Midbrain (tissue), 1 donor: ENCODE measurements at places on chromosomes 6 and 20.

DNA sequence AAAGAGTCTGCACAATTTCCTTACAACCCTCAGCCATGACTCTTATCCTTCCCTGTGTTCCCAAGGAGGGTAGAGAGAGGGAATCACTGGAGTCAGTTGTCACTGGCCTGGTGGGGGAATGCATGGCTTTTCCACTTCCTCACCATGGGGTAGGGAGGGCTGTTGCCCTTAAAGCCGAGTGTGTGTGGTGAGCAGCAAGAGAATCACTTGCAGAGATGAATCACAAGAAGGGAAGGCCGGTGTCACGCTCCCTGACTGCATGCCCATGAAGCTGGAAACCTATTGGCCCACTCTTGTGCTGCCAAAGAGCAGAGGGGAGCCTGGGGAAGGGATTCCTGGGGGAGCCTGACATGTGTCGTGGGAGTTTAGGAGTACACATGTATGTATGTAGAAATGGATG, 18.1 kb upstream of the BMP6 start:
- DNase-seq = no peak

GRCh38 chr6:33417128-33417902, 592 bp downstream of the CUTA start:
- DNase-seq = no peak

GRCh38 chr20:20585146-20585545, 127.3 kb downstream of the RALGAPA2 start:
- DNase-seq = no peak

DNA sequence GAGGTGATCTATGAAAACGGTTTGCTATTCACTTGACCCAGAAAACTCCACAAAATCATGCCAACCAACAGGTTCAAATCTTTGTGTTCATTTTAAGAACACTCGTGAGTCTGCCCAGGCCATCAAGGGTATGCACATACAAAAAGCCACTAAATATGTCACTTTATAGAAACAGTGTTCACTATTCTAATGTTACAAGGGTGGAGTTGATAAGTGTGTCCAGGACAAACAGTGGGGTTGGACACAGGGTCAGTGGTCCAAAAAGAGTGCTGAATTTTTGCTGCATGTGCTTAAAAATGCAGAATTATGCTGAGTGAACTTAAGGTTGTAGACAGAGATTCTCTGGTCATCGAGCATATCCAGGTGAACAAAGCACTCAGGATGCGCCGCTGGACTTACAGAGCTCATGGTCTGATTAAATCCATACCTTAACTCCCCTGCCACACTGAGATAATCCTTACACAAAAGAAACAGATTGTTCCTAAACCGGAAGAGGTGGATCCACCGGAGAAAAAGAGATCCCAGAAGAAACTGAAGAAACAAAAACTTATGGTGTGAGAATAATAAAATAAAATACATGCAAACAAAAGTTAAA, 23.5 kb downstream of the KIAA0408 start:
- no peak for DNase-seq

- DNase-seq = no peak
Measured at GRCh38 chr20:32278199-32278643, 770 bp downstream of the KIF3B start.

GRCh38 chr6:97717086-97717485, 434.1 kb upstream of the MMS22L start:
- no peak for DNase-seq

DNA sequence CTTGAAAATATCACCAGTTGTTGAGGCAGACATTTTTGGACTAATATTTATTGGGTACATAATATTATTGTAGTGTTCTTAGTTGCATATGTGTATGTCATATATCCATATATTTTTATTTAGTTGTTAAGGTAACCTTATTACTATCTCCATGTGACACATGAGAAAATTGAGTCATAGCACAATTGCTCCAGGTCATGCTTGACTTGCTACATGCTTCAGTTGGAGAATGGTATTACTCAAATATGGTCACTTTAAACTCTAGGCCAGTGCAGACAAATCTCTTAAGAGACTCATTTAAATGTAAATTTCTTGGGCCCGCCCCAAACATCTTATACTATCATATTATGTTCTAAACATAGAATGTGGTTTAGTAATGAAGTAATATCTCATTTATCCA, 246.1 kb downstream of the RIMS1 start:
- no peak for DNase-seq

DNA sequence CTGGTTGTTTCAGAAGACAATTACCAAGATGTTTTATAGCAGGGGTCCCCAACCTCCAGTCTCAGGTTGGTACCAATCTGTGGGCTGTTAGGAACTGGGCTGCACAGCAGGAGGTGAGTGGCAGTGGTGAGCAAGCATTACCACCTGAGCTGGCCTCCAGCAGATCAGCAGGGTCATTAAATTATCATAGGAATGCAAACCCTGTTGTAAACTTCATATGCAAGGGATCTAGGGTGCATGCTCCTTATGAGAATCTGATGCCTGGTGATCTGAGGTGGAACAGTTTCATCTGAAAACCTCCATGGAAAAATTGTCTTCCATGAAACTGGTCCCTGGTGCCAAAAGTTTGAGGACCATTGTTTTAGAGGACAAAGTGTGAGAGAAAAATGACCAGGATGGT, 240.6 kb downstream of the GRM1 start:
- DNase-seq = no peak

- no peak for DNase-seq
Measured at GRCh38 chr6:107082045-107082444, 33.3 kb downstream of the BEND3 start.

DNA sequence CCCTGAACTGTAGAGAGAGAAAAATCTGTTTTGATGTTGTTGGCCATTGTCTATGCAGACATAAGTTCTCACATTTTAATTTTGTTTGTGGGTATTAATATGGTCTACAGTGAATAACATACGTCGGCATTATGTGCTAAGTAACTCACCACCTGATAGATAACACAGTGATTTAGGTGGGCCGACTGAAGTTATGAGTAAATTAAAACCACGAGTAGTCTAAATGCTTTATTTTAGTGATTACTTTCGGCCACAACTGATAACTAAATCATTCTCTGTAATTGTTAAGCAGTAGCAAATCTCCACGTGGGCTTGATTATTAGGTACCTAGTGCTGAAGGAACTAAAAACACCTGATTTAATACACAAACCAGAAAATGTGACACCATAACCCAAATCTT, 1.1 kb downstream of the DOP1A start:
- no peak for DNase-seq

GRCh38 chr20:10434832-10435812, at the start of gene SLX4IP:
Gene SLX4IP (plus strand): TSS chr20:10435305. CDS start chr20:10458205, 22,900 bp downstream.
- DNase-seq = peak; percentile 97
